KBM-7 (cell line): ENCODE measurements at places on chromosomes 3 and 15.

- DNase-seq = no peak
Measured at GRCh38 chr15:62994975-62995681, 47.4 kb upstream of the TPM1 start.

DNA sequence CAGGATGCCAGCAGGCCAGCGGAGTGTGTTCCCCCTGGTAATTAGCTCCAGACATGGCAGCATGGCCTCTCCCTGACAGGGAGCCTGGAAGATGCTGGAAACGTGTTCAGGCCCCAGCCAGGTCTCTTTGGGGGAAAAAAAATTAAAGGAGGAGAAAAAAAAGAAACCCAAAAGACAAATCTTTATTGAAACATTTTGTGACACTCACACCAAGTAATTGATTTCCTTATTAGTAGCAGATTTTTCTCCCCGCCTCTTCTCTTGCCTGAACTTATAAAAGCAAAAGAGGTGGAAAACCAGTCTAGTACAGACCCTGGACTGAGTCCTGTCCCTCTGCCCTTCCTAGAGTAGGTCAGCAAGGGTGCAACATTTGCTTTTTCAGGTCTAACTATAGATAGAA, 42.7 kb upstream of the SMAD6 start:
- DNase-seq = no peak

- no peak for DNase-seq
Measured at GRCh38 chr3:80688814-80689213, 921.0 kb upstream of the ROBO1 start.

DNA sequence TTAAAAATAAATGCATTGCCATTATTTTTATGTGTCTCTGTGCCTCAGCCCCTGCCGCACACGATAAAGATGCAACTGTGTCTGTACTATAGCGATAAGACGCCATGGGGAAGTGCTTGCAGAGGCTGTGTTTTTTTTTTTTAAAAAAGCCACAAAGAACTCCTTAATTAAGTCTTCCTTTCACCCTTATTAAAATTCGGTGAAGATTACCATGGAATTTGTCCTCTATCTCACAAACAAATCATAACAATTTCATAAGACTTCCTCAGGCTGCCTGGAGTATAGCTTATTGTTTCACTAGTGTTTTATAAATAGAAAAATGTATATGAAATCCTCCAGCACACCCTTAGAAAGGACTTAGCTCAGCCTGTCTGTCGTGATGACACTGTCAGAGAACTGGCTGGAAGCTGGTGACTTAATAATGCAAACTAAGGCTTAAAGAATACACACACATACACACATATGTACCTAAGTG, 374.8 kb upstream of the SLCO3A1 start:
- peak; percentile 68 for DNase-seq

GRCh38 chr3:66390013-66390412, 110.8 kb downstream of the LRIG1 start:
- no peak for DNase-seq

GRCh38 chr3:112789787-112790186, 56.9 kb downstream of the CD200R1L start:
- no peak for DNase-seq

DNA sequence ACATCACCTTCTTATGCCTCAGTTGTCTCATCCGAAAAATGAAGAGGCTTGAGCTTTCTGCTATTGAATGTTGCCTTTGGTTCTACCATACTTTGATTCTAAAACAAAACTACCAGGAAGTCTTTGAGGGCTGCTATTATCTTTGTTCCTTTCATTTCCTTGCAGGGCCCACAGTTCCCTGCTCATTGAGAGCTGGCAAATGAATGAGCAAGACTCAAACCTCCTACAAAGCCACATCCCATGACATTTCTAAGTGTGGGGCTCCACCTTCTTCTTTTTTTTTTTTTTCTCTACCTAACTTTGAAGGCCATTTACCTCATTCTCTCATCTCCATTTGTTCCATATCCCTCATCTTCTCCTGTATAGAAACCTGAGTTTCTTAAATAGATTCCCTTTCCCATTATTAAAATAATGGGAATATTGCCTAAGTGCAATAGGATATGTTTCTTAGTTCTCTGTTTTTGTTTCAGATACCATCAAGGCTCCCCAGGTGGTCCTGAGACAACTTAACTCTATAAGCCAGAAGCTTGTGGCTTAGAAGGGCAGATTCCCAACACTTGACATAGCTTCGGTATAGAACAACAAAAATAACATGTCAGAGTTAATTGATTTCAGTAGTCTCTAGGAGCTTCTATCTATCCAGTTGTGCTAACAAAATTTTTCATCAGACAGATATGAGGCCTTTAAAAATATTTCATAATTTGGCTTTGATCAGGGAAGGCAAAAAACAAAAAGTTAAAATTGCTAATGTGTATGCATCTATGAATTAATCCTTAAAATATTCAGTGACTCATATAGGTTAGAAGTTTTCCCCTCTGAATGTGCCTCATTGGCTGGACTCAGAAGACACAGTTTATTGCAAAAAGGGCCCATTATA, 951.6 kb downstream of the TUSC7 start:
- no peak for DNase-seq

DNA sequence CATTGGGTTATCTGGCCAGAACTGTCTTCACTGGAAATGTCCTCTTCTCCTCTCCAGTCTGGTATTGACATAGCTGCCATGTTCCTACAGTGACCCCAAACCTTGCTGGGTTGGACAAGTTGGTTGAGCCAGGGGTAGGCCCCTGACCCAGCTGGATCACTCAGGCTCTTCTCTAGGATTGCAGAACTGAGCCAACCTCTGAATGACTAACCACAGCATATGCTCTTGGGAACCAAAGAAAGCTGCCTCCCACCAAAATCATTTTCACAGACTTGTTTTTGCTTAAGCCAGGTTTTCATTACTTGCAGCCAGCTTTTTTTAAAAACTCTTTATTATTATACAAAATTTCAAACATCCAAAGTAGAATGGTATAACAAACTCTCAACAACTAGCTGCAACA, 41.4 kb downstream of the FSIP1 start:
- no peak for DNase-seq

GRCh38 chr3:102181175-102181920, 253.5 kb upstream of the ZPLD1 start:
- DNase-seq = no peak

DNA sequence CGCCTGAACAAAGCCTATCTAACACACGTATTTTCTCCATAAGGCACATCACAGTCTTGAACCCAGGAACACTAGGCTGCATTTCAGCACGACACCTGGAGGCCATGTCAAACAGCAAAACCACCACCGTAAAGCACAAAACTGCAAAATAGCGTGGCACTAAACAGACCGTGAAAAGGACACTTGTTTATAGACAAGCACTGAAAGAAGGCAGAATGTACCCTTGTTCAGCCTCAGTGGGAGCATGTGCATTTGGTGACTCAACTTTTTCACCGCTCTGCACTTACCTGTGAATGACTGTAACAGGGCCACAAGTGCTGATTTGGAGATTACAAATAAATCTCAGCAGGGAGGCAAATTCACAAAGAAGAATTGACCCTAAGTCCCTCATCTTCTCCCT, 80.8 kb downstream of the ISG20 start:
- DNase-seq = no peak

- no peak for DNase-seq
Measured at GRCh38 chr3:126050626-126051025, 33.3 kb downstream of the SLC41A3 start.

- no peak for DNase-seq
Measured at GRCh38 chr3:128753715-128754114, 27.7 kb downstream of the RAB7A start.

- DNase-seq = no peak
Measured at GRCh38 chr3:136166507-136166906, 29.6 kb downstream of the MSL2 start.
